ENCODE measurements at places on chromosomes 4 and X.
A peak's percentile ranks its signal among the peaks of the same experiment; 100 is the strongest.

GRCh38 chr4:26701786-26702227 lies 117.9 kb downstream of the TBC1D19 start:
- no peak for DNase-seq

DNA sequence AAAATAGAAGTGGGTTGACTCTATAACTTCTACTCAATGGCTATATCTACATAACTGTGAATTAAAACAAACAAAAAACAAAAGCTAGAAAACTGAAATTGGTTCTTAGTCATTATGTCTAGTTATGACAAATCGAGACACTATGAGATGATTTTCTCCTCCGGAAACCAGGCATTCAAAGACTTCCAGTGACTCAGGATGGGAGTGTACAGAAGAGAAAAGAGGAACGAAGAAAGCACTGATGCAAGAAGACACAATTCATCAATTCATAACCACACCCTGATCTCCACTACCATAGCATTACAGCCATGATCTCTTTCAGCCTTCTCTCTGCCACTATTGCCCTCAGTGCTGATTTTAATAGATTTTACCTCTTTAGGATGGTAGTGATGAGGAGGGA lies 253.6 kb downstream of the CBLL2 start:
- no peak for DNase-seq

- no peak for DNase-seq
Measured at GRCh38 chr4:108690738-108691137, 40.3 kb downstream of the OSTC start.

DNA sequence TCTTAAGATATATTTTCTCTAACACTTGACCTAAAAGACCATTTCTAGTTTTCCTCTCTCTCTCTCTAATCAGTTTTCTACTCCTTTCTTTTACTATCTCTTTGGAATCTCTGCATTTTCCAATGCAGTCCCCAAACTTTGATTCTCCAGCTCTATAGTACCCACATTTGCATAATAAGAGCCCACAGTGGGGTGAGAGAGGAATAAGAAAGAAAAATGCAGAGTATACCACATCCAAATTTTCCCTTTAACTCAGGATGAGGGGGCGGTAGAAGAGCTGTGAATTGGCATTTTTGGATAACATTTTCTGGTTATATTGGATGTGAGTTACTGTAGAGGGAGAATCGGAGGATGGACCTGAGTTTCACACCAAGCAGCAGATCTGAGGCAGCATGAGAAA lies 74.4 kb upstream of the SOD3 start:
- DNase-seq: no peak

DNA sequence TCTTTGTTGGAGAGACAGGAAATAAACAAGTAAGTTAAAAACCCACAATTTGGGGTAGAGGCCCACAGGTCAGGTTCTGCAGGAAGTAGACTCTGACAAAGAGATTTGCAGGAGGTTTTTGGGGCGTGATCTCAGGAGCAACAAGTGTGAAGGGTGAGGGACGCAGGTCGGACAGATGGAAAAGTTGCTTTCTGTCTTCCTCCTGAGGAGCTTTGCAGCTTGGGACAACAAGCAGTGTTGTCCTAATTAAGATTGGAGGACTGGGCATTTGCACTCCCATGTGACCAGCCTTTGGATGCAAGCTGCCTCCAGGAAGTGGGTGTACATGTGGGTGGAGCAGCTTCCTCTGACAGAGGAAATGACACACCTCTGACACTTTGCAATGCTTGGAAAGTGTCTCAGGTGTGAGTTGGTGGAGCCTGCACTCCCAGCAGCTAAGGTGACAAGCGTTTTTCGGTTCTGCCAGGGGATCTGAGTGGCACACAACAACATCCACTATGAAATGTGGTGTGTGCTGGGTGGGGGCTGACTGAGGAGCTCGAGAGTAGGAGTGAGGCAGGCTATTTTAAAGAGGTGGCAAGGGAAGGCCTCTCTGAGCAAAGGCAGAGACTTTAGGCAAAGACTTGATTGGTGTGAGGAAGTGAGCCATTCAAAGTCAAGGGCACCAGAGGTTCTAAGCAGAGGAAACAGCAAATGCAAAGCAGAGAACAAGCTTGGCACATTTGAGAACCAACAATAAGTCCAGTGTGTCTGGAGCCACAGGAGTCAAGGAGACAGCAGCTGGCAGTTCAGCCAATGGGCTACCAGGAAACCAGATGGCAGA lies 339.8 kb upstream of the GATB start:
- peak; percentile 88 for DNase-seq

DNA sequence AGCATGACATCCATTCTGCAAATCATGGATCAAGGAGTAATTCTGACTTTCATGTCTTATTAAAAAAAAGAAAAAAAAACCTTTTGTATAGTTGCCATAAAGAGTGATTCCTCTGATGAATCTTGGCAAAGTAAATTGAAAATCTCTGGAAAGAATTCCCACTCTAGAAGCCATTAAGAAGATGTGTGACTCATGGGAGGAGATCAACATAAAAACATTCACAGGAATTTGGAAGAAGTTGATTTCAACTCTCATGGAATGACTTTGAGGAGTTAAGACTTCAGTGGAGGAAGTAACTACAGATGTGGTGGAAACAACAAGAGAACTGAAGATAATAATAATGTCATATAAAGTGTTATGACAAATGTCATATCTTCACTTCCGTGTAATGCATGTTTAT lies 204.2 kb downstream of the PABPC4L start:
- DNase-seq: no peak

DNA sequence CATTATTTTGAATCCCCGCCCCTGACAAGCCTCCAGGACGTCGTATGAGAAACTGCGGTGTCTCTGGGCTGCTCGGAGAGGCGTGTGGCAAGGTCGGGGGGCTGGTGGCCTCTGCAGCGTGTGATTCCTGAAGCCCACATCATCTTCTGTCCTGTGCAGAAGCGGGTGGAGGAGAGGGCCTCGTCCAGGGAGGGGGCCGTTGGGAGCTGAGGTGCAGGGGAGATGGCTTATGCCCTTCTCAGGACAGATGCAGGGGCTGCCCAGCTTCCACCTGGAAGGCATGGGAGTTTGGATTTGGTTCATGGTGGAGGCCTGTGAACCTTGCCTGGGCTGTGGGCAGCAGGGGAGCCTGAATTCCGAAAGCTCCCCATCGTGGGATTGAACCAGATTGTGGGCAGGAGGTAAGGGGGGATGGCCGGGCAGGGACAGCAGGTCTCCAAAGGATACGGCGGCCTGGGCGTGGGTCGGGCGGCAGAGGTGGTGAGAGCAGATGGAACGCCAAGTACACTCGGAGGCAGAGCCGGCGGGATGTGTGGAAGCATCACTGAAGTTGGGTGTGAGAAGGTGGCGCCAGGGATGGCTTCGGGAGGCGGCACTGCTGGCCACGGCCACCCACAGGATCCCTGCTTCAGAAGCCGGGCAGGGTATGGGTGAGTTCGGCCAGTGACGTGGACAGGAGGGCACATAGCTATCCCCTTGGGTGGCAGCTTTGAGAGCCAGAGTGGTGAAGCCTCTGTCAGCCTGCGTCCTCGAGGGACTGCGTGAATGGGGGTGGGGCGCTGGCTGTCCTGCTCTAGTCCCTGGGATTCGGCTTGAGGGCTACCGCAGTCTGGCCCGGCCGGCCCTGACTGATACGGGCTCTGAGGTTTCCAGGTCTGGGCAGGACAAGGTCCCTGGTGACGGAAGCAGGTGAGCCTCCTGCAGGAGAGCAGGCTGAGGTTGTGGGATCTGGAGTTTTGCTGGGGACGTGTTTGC lies 76.3 kb upstream of the ADRA2C start:
- DNase-seq: no peak

All from CD4-positive, alpha-beta T cell treated with Interleukin-2 at 100 ng/mL for 4 hours (primary cell).